Endothelial cell of umbilical vein (primary cell): ENCODE measurements at places on chromosomes 16 and 17. TPM values are rescaled to one million over a fixed set of nuclear protein-coding genes. Genes with fewer than 3 reads are reported as not detected.

DNA sequence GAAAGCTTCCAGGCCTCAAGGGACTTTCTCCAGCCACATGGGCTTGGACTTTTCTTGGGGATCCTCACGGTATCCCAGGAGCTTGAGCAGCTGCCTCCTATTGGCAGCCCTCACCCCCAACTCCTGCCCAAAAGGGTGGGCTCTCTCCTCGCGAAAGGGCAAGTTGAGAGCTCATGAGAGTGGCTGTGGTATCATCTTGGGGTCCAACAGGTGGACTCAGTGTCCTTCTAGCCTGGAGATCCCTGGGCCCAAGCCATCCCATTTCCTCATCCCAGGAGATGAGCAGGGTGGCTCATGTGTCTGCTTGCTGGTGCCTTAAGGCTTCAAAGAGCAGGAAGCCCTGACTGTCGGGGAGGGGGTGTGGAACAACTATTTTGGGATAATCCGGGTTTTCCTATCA lies 17.7 kb downstream of the TBX4 start:
- H3K4me1 ChIP-seq, result no peaks in the 10 kb centered on the region
- H3K4me3 ChIP-seq, result no peak overlapping the region
- DNase-seq, result no peak

The HSF4 gene
- 4.7 and 5.5 TPM in 2 replicates for total RNA-seq

- no peak overlapping the region for H3K27ac ChIP-seq
- no peak for DNase-seq
- peaks cover 4% of the 10 kb centered on the region for H3K27me3 ChIP-seq
- no peaks in the 10 kb centered on the region for H3K4me1 ChIP-seq
Observed at GRCh38 chr16:46852130-46852529, 21.1 kb upstream of the C16orf87 start.

GRCh38 chr16:4510747-4511426 lies 27.7 kb downstream of the CDIP1 start:
- no peaks in the 10 kb centered on the region for H3K27me3 ChIP-seq
- H3K36me3 ChIP-seq, result peaks cover 57% of the 10 kb centered on the region
- H3K4me1 ChIP-seq, result peaks cover 16% of the 10 kb centered on the region
- H3K4me3 ChIP-seq, result no peak overlapping the region
- DNase-seq, result no peak

The RAP1GAP2 gene
- 3.1 and 3.6 TPM in 2 replicates for total RNA-seq

The KRT33A gene
- total RNA-seq, result not detected in 2 replicates

The HSD11B2 gene
- total RNA-seq, result not detected in 2 replicates

DNA sequence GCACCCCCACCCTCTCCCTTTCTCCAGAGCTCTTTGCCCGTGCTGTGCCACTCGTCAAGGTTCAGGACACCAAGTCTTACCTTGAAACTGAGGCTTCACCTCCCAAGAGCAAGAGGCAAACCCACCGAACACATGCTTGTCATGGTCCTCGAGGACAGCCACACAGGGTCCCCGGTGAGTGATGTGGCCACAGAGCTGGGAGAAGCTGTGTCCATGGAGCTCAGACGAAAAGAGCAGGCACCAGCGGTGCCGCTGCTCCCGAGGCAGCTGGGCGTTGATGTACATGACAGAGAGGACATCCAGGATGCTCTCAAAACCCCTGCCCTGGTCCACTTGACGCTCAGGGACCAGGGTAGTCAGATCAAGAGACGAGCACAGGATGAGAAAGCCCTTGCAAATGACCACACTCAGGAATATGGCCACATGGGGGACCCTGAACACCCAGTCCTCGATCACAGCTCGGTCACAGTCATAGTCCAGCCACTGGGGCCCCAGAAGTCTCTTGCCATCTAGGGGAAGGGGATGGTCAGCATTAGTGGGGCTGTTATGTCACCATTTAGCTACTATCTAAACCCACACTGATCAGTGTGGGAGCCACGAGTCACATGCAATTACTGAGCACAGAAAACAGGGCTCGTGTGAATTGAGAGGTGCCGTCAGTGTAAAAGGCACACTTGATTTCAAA lies 17.8 kb downstream of the MEAK7 start:
- H3K27me3 ChIP-seq, result no peaks in the 10 kb centered on the region
- no peak overlapping the region for H3K27ac ChIP-seq
- peaks cover 22% of the 10 kb centered on the region for H3K36me3 ChIP-seq
- no peak overlapping the region for H3K4me3 ChIP-seq
- DNase-seq, result no peak
- no peaks in the 10 kb centered on the region for H3K4me1 ChIP-seq
